Activated CD8-positive, alpha-beta memory T cell treated with anti-CD3 and anti-CD28 coated beads, Interleukin-2, amount 10 ng/mL, durations not matched to agents 7 days and 5 days (primary cell): ENCODE measurements at places on chromosomes 5 and 9. TPM values are rescaled to one million over a fixed set of nuclear protein-coding genes. Genes with fewer than 3 reads are reported as not detected.

- no peak for DNase-seq
These were observed 207.6 kb upstream of the DMRTA1 start for GRCh38 chr9:22238809-22239684.

PLAC8L1 gene
- total RNA-seq = 0.87 TPM

- no peak for DNase-seq
These were observed 28.2 kb downstream of the TPPP start for GRCh38 chr5:664994-665360.

- DNase-seq = peak; percentile 76
These were observed 134.7 kb downstream of the GADD45G start for GRCh38 chr9:89739511-89739910.

SUSD3 gene
- 40.1 TPM for total RNA-seq

GRCh38 chr5:172642051-172642409 lies 967 bp downstream of the NEURL1B start:
- DNase-seq = no peak

- no peak for DNase-seq
These were observed 201.8 kb upstream of the ZNF608 start for GRCh38 chr5:124948062-124948753.

DNA sequence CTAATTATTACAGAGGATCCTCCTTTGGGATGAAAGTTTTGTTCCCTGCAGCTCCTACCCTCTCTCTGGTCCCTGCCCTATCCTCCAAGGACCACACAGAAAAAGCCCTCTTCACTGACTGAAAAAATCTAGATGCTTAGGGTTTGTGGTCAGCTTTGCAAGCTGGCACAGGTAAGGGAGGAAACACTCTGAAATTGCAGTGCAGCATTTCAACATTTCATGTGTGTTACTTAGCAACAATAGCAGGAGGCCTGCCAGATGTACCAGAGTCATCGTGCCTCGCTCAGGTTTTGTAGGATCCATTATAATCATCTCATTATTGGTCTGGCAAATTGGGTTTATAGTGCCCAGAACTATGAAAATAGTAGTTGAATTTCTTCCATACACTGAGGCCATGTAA lies 109.5 kb downstream of the PALM2AKAP2 start:
- DNase-seq = no peak

STKLD1 gene
- total RNA-seq = 1.4 TPM

TIFAB gene
- not detected for total RNA-seq

GRCh38 chr5:38650946-38651345 lies 94.5 kb upstream of the LIFR start:
- DNase-seq = no peak

- DNase-seq = no peak
These were observed 22.5 kb downstream of the TRPM6 start for GRCh38 chr9:74865177-74865576.

DNA sequence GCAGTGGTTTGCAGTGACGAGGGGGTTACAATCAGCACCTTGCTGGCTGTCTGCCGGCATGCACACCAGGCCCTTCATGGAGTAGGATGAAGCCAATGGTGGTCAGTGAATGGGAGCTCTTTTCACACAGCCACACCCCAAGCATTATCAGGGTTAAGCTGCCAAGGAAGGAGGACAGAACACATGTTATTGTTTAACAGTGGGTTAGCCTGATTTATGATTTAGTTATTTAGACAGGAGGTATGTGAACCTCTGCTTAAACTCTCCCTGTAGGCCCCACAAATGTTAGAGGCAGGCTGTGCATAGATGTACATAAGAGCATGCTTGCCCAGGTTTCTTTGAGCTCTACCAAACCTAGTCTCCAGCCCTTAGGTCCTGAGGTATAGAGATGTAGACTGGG lies 262.9 kb downstream of the SPOCK1 start:
- DNase-seq = no peak

DNA sequence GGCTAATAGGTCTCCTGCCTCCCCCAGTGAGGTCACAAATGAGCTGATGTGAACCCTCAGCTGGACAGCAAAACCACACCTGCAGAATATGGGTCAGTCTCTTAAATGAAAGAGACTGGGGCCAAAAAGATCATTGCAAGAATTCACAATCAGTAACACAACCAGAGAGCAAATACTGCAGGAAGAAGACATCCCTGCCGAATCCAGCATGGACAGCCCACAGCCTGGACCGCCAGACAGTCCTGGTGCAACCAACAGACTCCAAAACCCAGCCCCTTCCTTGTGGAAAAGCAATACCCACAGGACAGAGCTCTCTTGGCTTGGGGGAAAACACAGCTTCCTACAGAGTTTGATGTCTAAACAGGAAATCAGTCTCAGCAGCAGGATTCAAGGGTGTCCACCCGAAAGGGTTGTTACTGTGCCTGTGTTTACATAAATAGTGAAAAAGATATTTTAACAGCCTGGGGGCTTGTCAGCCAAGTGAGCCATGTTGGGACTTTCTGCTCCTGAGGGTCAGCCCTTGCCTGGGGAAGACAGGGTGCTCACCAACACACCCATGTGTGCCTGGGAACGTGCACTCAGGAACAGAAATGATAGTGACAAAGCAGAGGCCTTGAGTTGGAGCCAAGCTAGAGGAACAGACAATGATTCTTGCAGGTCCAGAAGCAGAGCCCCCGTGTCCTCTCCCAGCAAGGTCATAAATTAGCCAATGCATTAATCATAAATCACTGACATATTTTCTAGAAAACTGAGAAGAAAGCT lies 106.2 kb downstream of the SEMA5A start:
- no peak for DNase-seq

- no peak for DNase-seq
These were observed 62.1 kb downstream of the CYSTM1 start for GRCh38 chr5:140236891-140237598.

SLF1 gene
- 33.1 TPM for total RNA-seq

DNA sequence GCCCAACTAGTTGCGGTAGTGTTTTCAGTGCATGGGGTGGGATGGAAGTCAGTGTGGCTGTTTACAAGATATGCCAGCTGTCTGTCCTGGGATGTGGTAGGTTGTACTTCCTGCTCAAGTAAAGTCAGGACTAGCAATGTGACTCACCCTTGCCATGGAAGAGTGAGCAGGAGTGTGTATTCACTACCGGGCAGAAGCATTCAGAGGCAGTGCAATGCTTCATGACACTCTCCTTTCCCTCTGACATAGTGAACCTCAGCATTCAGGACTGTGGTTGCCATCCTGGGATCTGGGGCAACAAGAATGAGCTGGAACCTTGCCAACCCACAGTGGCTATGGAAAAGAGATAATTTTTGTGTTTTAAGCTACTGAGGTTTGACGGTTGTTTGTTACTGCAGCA lies 68.9 kb downstream of the BOD1 start:
- no peak for DNase-seq

GRCh38 chr9:35577486-35577885 lies 27.6 kb upstream of the TESK1 start:
- DNase-seq = no peak
